ENCODE measurements at places on chromosomes 7 and 10.

DNA sequence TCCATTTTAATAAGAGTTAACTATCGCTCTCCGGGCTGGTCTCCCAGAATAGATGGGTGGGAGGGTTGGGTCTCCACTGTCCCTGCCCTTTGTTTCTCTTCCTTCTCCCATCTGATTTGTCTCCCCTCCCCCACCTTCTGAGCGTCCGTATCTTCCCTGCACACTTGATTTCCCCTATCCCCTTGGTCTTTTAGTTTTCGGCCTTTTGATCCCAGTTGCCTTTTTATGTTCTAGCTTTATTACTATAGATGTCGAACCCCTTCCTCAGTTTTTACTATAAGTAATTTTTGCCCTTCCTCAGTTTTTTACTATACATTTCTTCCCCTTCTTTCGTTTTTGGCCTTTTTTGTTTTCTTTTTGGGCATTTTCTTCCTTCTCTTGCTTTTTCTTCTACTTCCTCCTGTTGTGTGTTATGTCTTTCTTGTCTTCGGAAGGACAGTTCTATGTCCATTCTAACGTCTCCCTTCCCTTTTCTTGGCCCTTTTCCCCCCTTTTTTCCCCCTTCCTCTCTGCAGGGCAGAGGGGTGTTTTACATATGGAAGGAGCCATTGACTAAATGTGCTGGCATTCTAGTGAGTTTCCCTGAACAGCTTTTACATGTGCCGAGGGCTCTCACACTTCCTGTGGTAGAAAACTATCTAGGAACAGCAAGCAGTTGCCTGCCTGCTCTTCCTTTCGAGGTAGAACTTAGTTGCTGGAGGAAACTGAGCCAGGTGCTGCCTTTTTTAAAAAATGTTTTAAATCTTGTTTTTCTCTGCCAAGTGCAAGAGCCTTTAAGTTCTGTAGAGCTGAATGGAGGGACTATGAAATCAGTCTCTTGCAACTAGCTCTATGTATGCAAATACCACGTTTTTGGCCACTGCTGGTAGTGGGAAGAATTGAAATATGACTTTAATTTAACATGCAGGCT is 2.8 kb downstream of the TET1 start:
- DNase-seq = no peak

DNA sequence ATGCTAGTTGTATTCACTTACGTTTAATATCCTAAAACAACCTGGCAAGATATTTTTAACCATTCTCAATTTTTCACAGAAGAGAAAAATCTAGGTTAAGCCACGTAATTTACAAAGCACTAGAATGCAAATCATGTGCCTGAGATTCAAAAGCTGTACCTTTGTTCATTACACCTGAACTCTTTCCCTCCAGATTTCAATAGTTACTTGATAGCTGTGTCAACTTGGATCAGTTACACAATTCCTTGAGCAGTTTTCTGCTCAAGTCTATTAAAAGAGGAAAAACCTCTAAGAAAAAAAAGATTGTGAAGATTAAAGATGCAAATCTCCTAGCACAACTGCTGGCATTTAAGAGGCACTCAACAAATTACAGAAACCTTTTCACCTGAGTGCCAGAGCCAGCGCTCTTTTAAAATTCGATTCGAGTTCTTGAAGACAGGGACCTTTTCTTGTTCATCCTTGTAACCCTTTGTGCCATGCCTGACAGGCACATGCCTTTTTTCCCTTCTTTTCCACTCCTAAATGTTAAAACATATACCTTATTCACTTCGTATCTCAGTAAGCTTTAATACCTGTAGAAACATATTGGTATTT is 886 bp downstream of the NSUN6 start:
- no peak for DNase-seq

- no peak for DNase-seq
Measured at GRCh38 chr7:75058406-75058805, 15.2 kb downstream of the RCC1L start.

- DNase-seq = no peak
Measured at GRCh38 chr7:83365746-83366145, 203.1 kb upstream of the PCLO start.

GRCh38 chr7:33731912-33732311 is 173.4 kb upstream of the BMPER start:
- no peak for DNase-seq

- no peak for DNase-seq
Measured at GRCh38 chr10:72245949-72246525, 27.7 kb upstream of the DDIT4 start.

DNA sequence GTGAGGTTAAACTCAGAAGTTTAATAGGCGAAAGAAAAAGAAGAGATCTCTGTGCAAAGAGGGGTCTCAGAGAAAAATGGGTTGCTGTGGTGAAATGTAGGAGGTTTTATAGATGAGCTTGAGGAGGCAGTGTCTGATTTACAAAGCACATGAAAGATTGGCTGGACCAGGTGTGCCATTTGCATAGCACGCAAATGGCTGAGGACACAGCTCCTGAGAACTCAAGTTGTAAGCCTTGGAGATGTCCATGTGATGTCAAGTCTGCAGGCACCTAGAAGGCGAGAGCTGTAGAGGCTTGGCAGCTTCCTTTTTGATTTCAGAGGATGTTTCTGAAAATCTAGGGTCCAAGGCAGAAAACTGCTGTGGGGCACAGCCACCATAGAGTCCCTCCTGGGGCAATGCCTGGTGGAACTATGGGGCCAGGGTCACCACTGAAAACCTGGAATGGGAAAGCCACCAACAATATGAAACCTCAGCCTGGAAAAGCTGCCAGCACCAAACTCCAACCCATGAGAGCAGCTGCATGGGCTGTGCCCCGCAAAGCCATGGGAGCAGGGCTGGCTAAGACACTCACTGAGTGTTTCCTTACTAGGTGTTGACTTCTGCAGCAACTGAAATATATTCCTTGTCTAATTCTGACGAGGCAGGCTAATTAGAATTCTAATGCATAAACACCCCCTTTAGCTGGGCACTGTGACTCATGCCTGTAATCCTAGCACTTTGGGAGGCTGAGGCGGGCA is 96.9 kb upstream of the TNS3 start:
- DNase-seq = no peak

DNA sequence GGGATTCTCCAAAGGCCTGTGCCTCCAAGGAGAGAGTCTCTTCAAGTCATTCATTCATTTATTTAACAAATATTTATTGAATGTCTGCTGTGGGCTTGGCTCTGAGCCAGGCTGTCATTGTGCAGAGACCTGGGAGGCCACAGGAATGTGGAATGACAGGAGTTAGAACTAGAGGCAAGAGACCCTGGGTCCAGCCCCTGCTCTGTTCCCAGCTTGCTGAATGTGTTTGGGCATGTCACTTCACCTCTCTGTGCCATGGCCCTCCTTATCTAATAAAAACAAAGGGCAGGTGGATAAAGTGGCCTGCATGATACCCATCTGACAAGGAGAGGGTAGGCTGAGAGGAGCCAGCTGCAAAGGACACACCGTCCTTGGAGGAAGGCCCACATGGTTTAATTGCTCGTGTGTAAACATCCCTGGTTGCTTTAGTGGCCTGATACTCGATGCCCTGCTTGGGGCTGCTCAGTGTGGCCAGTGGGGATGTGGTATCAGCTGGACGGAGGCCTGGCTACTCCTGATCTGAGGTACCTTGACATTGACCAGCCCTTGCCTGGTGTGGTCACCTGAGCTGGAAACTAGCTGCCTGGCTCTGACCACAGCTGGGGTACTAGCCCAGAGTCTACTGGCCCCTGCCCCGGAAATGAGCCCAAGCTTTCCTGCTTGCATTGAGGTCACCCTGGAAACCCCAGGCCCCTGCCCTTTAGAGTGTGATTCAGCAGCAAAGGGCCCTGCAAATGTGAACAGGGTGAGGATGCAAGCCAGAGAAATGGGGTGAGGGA is 116.2 kb downstream of the CDH23 start:
- DNase-seq = no peak

DNA sequence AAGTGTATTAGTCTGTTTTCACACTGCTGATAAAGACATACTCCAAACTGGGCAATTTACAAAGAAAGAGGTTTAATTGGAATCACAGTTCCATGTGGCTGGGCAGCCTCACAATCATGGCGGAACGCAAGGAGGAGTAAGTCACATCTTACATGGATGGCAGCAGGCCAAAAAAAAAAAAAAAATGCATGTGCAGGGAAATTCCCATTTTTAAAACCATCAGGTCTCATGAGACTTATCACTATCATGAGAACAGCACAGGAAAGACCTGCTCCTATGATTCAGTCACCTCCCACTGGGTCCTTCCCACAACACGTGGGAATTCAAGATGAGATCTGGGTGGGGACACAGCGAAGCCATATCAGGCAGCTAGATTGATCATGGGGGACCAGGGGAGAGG is 136.8 kb downstream of the EXOC4 start:
- DNase-seq = no peak

- DNase-seq = no peak
Measured at GRCh38 chr7:2640846-2641316, 9.1 kb downstream of the TTYH3 start.

GRCh38 chr7:104906556-104906955 is 107.4 kb upstream of the KMT2E start:
- DNase-seq = no peak

GRCh38 chr7:114864278-114864677 is 57.6 kb upstream of the MDFIC start:
- no peak for DNase-seq

All from activated T-helper 1 cell treated with Interleukin-2 at 50 U/mL for 16 hours (primary cell).